ENCODE measurements at places on chromosomes 6 and 20.

DNA sequence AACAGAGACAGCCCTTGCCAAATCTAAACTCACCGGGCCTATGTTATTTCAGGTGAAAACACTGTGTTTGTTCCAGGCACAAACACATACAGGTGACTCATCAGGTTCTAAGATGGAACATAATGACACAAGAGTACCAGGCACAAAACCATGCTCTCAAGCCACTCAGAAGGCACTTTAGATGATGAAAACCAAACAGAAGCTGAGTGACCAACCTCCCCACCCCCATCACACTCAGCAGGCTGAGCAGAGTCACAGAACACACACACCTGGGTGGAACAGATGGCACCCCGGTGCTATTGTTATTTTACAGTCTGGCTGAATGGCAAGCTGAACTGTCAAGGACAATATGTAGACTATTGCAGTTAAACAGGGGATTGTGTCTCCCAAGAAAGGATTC is 20.6 kb upstream of the NKX2-2 start:
- no peak for DNase-seq

GRCh38 chr6:100209323-100210136 is 215.5 kb upstream of the MCHR2 start:
- no peak for DNase-seq

- no peak for DNase-seq
Measured at GRCh38 chr20:53918020-53918311, 152.4 kb downstream of the BCAS1 start.

DNA sequence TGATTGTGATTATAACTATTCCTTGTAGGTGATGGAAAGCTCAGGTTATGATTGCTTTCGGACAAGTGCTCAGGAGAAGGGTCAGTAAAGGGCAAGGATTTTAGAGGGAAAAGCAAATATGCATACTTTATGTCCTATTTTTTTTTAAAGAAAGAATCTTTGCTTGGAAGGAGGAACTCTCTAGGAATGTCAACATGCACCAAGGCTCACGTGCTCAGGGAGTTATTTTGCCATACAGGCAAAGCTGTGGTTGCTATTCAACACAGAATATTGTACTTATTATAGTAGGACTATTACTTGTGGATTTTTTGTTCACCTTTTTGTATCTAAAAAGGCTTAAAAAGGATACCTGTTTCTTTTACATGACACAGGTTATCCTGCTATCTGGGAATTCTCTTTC is 3.0 kb upstream of the TSPYL1 start:
- DNase-seq = no peak

- DNase-seq = no peak
Measured at GRCh38 chr6:44456070-44456965, 68.8 kb downstream of the CDC5L start.

GRCh38 chr6:6678811-6679210 is 90.3 kb downstream of the LY86 start:
- DNase-seq = no peak

- no peak for DNase-seq
Measured at GRCh38 chr6:6178795-6179194, 141.7 kb downstream of the F13A1 start.

- DNase-seq = no peak
Measured at GRCh38 chr20:50600281-50600895, 90.2 kb downstream of the PTPN1 start.

- DNase-seq = no peak
Measured at GRCh38 chr20:44464514-44464913, 11.2 kb upstream of the TTPAL start.

DNA sequence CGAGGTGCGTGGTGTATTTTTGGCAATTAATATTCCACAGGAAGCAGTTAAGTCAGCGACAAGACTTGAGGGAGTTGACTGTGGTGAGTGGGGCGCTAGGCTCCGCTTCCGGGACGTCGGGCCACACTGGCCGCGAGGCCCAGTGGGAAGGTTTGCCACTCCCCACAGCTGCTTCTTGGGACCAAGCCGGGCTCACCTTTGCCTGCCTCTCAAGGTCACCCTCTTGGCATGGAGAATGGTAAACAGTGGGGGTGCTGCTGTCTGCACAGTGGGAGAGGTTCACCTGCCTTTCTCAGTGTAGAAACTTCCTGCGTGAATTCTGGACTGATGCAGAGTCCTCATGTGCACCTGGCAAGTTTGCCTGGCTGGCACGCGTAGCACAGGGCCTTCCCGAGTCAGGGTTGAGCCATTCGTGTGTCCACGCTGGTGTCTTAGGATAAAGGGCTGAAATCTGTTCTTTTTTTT is 6.4 kb downstream of the OSBPL2 start:
- DNase-seq = no peak

DNA sequence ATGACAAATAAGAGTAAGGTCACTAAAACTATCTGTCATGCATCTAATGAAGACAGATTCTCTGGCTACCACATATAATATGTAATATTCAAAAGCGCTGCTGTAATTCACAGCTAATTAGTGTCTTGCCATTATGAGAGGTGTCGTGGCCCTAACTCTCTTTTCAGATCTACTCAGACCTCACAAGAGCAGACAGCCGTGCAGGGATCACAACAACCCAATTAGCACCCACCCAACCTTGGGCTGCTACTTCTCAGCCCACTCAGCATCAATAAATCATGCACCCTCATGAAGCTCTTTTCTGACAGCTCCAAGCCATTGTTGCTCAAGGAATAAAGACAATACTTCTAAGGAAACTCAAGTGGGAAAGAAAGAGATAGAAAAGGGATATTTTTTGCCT is 61.5 kb downstream of the FRK start:
- DNase-seq = no peak

DNA sequence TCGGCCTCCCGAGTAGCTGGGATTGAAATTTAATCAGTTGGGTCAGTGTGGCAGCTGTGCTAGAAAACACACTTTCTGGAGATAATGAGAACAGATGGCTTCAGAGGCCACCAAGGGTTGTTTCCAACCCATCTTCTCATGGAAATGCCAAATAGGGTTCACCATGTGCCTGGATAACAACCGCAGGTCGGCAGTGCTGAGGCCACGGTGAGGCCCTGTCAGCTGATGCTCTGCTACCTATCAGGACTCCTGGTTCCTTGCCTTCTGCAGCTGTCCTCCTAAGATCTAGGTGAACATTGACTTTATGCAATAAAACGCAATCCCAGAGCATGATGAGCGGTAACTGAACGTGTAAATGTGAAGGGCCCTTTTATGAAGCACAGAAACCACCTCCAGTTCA is 139.3 kb upstream of the SNX9 start:
- DNase-seq = no peak

GRCh38 chr6:32234934-32235333 is 11.1 kb upstream of the NOTCH4 start:
- DNase-seq = no peak

DNA sequence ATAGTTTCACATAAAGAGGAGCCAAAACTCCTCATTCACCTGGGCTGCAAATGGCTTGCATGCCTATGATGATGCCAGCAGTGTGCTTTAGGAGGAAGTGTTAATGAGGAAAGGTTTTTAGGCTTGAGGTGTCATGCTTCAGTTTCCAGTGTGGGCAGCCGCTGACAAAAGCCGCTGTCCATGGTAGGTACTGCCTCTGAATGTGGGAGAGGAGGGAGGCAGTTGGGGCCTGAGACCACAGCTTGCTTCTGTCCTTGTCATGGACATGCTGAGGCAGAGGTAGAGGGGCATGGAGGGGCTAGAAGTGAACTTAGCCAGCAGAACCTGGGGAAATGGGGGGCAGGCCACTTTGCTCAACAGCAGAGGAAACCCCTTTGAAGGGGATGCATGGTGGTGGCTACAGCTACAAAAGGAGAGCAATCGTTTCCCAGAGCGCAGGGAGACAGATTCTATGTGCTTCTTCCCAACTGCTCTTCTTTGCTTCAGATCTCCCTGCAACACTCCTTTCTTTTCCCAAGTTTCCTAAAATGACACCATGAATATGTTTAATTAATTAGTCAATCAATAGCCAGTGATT is 372.1 kb upstream of the CNR1 start:
- DNase-seq = no peak

DNA sequence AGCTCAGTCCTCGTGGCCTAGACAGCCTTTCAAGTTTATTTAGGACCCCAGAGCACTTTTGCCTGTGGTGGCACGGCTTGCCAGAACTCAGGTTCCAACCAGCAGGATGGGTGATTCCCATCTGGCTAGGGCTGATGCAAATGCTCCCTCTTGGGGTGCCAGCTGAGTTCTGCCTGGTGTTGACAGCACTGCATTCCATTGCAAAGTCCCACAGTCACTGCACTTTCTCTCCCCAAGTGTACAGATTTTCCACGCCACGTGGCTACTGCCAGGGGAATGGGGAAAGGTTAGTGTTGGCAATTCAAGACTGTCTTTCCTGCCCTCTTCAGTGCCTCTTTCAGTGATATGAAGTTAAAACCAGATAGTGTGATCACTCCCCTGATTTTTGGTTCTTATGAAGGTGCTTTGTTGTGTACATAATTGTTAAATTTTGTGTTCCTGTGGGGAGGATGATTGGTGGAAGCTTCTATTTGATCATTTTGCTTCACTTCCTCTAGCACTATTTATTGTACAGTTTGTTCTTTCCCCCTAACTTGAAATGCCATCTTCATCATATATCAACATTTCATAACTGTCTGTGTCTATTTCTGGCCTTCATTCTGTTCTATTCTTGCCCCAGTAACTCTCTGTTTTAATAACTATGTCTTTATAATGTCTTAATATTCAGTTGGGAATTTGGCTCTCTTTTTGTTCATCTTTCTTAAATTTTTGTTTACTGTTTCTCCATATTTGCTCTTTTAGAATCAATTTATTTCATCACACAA is 86.2 kb downstream of the CFAP61 start:
- no peak for DNase-seq

DNA sequence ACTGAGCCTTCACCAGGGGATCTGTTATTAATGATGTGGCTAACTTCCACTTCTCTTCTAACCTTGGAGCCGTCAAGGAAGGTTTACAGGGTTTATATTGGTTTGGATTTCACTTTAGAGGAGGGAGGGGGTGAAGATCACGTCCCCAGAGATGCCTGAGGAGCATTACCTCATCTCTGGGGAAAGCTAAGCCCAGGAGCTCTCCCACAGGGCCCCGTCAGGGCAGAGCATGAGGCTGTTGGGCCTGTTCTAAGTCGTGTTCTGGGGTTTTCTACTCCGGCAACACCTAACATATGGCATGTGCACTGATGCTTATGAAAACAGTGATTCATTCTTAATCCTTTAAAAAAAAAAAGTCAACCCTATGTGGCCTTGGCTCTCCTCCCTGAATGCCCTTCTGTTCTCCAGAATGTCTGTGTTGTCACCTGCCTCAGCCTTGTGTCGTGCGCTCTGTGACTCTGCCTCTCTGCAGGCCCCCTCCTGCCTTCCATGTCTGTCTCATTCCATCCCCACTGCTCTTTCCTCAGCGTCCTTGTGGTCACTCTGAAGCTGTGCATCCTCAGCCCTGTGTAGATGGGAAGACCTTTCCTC is 97.4 kb upstream of the JARID2 start:
- peak; percentile 91 for DNase-seq

GRCh38 chr6:37582306-37582705 is 82.6 kb upstream of the CCDC167 start:
- DNase-seq = peak; percentile 8

GRCh38 chr6:46380152-46380807 is 111.0 kb downstream of the RCAN2 start:
- DNase-seq = no peak
